Lung (tissue), 17 donors: ENCODE measurements at places on chromosomes 11 and 22. TPM values are rescaled to one million over a fixed set of nuclear protein-coding genes. Genes with fewer than 3 reads are reported as not detected.

GRCh38 chr11:70423523-70424505 is 25.5 kb downstream of the CTTN start:
- H3K27ac ChIP-seq = no peak overlapping the region
- no peaks in the 10 kb centered on the region for H3K27me3 ChIP-seq
- no peaks in the 10 kb centered on the region for H3K4me1 ChIP-seq
- H3K36me3 ChIP-seq = peaks cover 57% of the 10 kb centered on the region
- no peak overlapping the region for H3K4me3 ChIP-seq
- DNase-seq = no peak

DNA sequence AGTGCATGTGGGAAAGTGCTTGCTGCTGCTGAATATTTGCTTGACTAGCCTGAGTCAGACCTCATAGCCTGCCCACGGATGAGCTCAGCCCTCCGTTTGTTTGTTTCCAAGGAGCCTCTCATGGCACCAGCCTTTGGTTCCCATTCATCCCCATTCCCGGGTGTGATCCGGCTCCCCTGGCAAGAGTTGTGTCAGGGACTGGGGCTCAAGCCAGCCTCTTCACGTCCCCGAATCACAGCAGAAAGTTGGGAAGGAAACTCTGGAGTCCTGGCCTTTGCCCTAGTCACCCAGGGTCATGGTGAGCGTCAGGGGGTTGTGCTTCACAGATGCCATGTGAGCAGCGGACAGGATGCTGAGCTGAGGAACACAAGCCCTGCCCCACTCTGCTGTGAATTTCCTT is 13.8 kb downstream of the SEC14L3 start:
- H3K36me3 ChIP-seq = no peaks in the 10 kb centered on the region
- H3K4me1 ChIP-seq = no peaks in the 10 kb centered on the region
- H3K27ac ChIP-seq = no peak overlapping the region
- DNase-seq = no peak
- no peaks in the 10 kb centered on the region for H3K27me3 ChIP-seq

Gene VSIG2
- polyA plus RNA-seq = 20.2 TPM

DNA sequence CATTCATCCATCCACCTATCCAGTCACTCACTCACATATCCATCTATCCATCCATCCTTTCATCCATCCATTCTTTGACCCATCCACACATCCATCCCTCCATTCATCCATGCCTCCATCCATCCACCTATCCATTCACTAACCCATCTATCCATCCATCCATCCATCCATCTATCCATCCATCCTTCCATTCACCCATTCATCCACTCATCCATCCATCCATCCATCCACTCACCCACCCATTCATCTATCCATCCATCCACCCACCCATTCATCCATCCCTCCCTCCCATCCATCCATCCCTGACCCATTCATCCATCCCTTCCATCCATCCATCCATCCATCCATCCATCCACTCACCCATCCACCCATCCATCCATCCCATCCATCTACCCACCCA is 4.9 kb upstream of the MUC2 start:
- no peak overlapping the region for H3K27ac ChIP-seq
- H3K4me3 ChIP-seq = no peak overlapping the region
- no peaks in the 10 kb centered on the region for H3K36me3 ChIP-seq
- no peak for DNase-seq
- peaks cover 20% of the 10 kb centered on the region for H3K4me1 ChIP-seq

Gene GGTLC2
- 7.0 TPM for polyA plus RNA-seq

GRCh38 chr11:131682373-131683015 is 312.1 kb downstream of the NTM start:
- H3K27me3 ChIP-seq = no peaks in the 10 kb centered on the region
- no peak overlapping the region for H3K27ac ChIP-seq
- H3K4me1 ChIP-seq = no peaks in the 10 kb centered on the region
- H3K4me3 ChIP-seq = no peak overlapping the region

Gene CDHR5
- polyA plus RNA-seq = 0.02 TPM
